ENCODE measurements at places on chromosomes 7 and 10.
A peak's percentile ranks its signal among the peaks of the same experiment; 100 is the strongest.

DNA sequence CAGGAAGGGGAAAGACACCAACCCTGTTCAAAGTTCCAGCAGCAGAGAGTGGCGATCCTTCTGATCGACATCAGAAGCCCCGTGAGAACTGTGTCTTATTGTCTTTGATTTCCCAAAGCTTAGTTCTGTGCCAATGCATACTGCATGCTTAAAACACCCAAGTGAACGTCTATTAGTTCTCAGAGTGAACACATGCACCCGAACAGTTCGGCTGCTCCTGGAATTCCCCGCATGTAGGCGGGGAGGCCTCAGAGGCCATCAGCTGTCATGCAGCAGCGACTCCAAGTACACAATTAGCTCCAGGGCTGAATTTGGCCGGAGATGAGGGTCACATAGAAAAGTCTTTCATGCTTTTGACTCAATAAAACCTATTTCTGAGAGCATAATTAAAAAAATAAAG lies 276.9 kb downstream of the ZMYND11 start:
- no peak for DNase-seq

- no peak for DNase-seq
Observed at GRCh38 chr7:123190109-123190831, 9.5 kb downstream of the SLC13A1 start.

GRCh38 chr10:90775351-90776028 lies 82.3 kb downstream of the HTR7 start:
- no peak for DNase-seq

DNA sequence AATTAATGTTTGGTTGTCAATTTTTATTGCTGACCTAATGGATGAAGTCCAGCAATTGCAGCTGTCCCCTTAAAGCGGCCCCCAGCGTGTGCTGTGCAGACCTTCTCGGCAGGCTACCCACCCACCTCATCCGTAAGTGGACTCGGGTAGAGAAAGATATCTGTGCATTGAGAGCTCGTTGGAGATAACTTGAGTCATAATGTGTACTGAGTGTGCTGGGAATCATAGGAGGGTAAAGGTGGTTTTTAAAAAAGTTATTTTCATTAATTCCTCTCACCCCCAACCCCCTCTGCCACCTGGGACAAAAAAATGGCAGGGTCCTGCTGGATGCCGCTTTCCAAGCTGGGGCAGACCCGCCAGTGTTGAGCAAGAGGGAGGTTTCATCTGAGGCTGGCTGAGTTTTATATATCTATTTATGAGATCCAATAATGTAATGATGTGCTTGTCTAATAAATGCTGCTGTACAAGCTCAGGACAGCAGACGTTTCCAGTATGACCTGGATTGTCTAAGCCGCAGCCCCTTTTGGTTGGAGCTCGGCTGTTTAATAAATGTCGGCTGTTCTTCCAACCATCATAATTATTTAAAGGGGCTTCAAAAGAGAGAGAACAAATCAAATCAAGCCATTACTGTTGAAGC lies 119.1 kb downstream of the NKX6-2 start:
- no peak for DNase-seq

DNA sequence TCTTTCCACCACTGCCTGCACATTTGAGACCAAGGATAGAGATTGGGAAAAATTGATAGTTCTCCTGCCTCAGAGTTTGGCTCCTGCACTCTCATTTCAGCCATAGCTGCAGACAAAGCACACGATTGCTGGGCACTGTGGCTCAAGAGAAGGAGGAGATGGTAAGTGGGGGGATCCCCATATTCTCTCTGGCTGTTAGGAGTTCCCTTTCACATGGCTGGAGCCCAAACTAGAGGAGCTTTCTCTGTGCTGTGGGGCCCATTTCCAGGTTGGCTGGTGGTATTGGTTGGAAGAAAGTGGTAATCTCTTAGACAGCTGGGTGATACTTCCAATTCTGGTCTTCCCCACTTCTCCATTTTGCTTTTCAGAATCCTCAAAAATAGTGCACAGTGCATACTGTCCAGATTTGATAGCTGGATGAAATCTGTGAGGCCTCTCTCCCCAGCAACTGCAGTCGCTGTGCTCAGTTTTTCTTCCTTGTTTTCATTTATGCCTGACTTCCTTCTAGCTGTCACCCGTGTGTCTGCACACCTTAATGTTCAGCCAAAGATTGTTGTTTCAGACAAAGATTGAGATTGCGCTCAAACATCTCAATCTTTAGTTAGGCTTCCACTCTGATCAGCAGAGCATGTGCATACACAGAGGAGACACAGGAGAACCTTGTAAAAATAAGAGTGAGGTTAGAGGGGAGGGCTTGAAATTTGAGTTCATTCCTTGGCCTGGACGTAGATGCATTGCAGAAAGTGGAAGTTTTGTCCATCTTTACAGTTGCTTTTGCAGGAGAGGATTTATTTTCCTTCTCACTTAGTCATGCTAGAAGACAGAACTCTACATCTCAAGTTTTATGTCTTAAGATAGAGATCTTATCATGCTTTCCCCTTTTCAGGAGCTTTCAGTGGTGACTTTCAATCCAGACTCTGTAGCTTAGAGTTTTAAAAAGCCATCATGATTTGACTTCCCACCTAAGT lies 28.6 kb downstream of the RABGEF1 start:
- no peak for DNase-seq

DNA sequence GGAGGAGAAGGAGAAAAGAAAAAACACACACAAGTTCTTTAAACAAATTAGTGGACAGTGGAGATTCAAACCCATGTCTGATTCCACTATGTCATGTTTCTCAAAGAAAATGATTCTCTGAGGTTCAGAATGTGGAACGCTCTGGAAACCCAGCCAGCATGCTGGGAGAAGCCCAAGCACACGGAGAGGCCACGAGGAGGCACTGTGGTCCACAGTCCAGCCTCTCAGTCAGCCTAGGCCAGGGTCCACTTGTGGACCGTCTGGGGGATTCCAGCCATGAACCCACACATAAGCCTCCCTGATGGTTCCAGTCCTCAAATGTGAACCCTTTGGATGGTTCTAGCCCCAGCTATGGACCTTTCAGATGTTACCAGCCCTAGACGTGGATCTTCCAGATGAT lies 73.4 kb downstream of the CAV1 start:
- no peak for DNase-seq

GRCh38 chr10:68105820-68106219 lies 3.5 kb upstream of the MYPN start:
- DNase-seq = no peak

DNA sequence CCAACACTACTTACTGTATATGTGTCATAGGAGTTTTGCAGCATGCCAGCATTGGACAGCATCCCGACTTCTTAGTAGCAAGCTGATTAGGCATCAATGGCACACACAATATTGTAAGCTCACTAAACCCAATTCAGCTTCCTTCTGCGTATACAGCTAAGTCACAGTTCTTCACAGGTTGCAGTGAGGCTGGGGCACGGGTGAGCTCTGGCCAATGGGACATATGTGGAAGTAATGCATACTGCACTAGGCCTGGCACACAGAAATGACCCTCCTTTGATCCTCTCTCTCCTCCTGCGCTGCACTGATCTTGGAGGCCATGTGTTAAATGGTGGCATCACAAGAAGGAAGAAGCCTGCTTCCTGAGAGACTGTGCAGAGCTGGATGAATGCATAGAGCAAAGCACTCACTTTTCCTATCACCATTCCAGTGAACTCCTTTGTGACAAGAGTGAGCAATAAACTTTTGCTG lies 11.9 kb downstream of the RAB11FIP2 start:
- no peak for DNase-seq

DNA sequence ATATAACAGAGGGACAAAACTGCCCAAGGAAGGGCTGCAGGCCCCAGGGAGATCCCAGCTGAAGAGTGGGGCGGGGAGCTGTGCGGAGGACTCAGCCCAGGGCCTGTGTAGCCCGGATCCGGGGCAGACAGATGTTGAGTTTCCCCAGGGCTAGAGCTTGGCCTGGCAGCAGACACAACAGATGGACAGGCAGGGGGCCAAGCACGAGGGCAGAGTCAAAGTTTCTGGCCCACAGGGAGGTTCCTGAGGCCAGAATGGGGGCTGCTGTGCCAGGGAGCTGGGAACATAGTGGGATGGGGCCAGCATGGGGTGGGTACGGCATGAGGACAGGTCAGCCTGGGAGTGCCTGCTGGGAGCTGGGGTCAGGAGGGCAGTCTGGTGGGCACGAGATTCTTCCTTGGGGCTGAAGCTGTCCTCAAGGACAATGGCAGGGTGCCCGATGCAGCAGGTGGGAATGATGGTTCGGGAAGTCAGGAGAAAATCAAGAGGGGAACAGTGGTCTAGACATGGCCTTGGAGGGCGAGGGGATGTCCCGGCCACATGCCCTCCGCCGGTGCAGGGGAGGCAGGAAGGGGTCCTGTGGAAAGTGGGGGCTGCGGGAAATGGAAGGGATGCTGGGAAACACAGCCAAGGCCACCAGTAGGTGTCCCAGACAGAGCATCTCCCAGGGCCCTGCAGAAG lies 519.1 kb upstream of the FOXK1 start:
- peak; percentile 66 for DNase-seq

DNA sequence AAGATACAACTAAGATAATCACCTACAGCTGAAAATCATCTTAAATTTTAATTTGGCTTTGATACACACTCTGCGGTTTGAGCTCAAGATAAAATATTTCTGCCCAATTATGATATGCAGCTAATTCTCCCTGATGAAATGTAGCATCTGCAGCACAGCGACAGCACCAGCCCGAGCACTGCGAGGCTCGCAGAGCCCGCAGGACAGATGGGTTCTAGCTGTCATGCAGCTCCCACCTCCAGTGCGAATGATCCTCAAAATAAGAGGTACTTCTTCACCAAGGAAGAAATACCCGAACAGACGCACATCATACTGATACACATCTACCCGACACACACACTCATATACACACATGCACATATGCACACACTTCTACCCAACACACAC lies 457.6 kb downstream of the PTPRN2 start:
- DNase-seq = no peak

DNA sequence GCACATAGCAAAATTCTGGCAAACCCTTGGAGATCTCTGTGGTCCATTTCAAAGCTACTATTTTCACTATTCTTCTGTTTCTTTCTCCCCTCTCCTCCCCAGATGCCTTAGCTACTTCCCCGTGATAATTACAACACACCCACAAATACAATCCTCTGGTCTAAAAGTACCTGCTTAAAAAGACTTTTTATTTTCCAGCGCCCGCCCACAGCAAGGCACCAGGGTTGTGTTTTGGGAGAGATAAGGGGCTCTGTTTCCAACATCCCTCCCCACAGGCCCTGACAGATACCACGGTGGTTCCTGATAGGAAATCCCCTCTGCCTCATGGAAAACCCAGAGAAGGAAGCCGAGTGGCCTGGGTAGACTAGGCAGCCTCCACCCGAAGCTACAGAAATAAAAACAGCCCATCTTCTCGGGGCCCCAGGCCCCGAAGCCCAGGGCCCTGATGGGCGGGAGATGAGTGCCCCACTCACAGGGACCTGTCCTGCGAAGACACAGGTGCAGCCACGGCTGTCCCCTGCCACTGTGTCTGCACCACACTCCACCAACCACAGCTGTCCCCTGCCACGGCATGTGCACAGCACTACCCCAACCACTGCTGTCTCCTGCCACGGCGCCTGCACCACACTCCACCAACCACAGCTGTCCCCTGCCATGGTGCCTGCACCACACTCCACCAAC lies 19.7 kb downstream of the CALML5 start:
- no peak for DNase-seq

DNA sequence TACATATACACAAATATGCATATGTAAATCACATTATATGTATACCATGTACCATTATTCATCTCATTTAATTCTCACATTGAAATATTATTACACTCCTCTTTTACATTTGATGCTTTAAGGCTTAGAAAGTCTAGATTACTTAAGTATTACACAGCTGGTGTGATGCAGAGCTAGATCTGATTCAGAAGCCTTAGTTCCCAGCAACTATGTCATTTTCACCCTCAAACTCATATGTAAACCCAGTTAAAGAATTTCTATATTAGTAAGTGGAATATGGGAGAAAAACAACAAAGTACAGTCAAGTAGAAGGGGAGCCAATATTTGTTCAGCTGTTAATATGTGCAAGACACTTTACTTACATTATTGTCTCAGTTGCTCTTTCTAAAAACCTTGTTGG lies 74.3 kb upstream of the CSTF2T start:
- no peak for DNase-seq

DNA sequence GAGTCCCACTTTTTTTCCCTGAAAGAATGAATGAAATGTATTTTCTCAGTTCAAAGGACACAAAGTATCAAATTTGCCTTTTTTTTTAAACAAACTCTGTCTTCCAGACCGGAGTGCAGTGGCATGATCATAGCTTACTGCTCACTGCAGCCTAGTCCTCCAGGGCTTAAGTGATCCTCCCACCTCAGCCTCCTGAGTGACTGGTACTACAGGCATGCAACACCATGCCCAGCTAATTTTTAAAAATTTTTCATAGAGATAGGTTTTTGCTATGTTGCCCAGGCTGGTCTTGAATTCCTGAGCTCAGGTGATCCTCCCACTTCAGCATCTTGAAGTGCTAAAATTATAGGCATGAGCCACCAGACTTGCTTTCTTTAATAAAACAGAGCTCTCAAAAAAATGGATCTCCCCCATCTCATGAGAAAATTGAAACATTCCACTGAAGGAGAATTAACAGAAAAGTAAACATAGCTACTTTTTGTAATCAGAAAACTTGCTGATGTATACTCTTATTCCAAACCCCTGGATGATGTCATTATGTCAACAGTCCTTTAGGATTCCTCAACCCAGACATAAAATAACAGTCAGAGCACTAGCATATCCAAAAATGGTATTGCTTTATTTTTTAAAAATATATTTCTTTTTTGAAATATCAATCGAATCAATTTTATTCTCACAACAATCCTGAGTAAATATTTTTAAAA lies 12.3 kb upstream of the TRDMT1 start:
- no peak for DNase-seq

- DNase-seq = peak; percentile 75
Observed at GRCh38 chr10:125062914-125063230, 97.5 kb downstream of the CTBP2 start.

DNA sequence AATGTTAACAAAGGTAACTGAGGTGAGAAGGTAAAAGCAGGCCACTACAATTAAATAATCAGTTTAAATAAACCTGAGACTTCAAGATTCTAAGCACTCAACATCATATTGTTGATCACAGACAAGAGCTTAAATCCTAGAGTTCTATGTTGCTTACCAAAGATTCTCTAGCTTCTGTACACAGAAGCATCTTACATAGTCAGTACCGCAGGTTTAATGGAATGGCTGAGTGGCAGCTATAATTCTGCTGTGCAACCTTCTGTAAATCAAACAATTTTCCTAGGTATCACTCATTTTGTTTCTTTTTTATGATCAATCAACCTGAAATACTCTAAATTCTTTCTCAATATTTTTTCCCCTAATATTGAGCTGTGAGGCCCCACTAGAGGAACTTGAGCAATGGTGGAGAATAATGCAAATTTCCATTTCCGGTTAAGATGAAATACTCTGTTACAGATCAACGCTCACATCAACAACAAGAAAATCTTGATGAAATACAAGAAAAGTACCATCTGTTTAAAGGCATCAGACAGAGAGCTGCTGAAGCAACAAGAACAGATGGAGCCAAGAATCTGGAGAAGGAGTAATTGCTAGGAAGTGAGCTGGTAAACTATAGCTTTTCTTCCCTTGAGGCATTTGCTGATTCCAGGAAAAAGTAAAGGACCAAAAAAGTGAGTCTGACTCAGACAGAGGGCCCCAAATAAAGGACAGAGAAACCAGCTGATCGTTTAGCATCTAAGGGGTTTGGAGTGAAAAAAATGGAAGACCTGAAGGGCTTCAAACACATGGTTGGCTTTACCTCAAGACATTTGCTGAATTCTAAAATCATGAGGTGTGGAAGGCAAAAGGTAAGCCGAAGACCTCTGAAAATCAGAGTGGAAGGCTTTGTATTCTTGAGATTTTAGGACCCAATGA lies 22.6 kb downstream of the PNPLA8 start:
- DNase-seq = no peak

- no peak for DNase-seq
Observed at GRCh38 chr10:6501931-6502330, 78.1 kb downstream of the PRKCQ start.
